Myocyte (in vitro differentiated cells): ENCODE measurements at places on chromosomes 2 and 18. TPM values are rescaled to one million over a fixed set of nuclear protein-coding genes. Genes with fewer than 3 reads are reported as not detected.

INO80D gene
- total RNA-seq = 6.2 and 6.4 TPM in 2 replicates

ACMSD gene
- not detected in 2 replicates for total RNA-seq

- DNase-seq = no peak
These were observed 23.3 kb upstream of the HAAO start for GRCh38 chr2:42815726-42816125.

- no peak for DNase-seq
These were observed 22.6 kb upstream of the TBC1D8 start for GRCh38 chr2:101173707-101174295.
